Cardiac muscle cell (in vitro differentiated cells and primary cell): ENCODE measurements at places on chromosomes 6 and 20. TPM values are rescaled to one million over a fixed set of nuclear protein-coding genes. Genes with fewer than 3 reads are reported as not detected.

- H3K27me3 ChIP-seq = peaks cover 40% of the 10 kb centered on the region
- no peaks in the 10 kb centered on the region for H3K4me1 ChIP-seq
- no peak for DNase-seq
- H3K36me3 ChIP-seq = no peaks in the 10 kb centered on the region
- no peak overlapping the region for H3K4me3 ChIP-seq
These were observed 1.4 kb downstream of the PHACTR3 start for GRCh38 chr20:59605601-59606364.

- H3K27me3 ChIP-seq = no peaks in the 10 kb centered on the region
- no peak overlapping the region for H3K27ac ChIP-seq
- DNase-seq = peak; percentile 95
- H3K36me3 ChIP-seq = no peaks in the 10 kb centered on the region
These were observed 180.7 kb upstream of the UST start for GRCh38 chr6:148565930-148566663.

DNA sequence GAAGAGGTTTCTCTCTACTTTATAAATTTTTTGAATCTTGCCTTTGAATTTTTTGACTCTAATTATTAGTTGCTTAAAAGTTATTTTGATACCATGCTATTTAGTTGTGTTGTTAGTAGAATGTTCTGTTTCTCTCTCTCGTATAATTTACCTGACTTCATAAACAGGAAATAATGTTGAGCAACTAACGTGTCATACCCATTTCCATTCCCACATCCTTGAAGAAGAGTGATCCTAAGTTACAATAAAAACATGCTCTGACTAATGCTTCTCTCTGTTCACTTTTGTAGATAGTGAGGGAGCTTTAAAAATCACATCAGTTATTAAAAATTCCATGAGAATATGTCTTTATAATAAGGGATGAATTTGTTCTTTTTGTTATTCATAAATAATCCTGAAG lies 69.7 kb downstream of the SAMD5 start:
- no peaks in the 10 kb centered on the region for H3K4me1 ChIP-seq
- DNase-seq = no peak
- no peaks in the 10 kb centered on the region for H3K36me3 ChIP-seq
- no peak overlapping the region for H3K4me3 ChIP-seq
- no peaks in the 10 kb centered on the region for H3K27me3 ChIP-seq
- no peak overlapping the region for H3K27ac ChIP-seq

DNA sequence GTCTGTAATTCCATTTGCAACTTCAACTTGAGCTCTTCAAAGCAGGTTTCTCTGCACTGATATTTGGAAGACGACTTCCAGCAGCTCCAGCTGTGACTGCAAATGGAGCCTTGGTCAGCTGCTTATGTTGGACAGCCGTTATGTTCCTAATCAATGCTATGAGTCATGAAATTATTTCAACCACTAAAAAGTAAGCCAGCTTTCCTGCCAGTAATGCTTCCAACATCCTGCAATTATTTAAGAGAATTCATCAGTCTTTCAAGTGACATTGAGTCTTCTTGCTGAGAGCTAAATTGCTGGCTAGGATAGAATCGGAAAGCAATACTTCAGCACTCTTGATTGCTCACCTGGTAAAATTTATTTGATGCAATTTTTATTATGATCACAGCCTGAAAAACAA lies 375.7 kb downstream of the MMUT start:
- no peak overlapping the region for H3K27ac ChIP-seq
- DNase-seq = no peak
- H3K36me3 ChIP-seq = no peaks in the 10 kb centered on the region
- no peaks in the 10 kb centered on the region for H3K27me3 ChIP-seq
- H3K4me1 ChIP-seq = no peaks in the 10 kb centered on the region

DNA sequence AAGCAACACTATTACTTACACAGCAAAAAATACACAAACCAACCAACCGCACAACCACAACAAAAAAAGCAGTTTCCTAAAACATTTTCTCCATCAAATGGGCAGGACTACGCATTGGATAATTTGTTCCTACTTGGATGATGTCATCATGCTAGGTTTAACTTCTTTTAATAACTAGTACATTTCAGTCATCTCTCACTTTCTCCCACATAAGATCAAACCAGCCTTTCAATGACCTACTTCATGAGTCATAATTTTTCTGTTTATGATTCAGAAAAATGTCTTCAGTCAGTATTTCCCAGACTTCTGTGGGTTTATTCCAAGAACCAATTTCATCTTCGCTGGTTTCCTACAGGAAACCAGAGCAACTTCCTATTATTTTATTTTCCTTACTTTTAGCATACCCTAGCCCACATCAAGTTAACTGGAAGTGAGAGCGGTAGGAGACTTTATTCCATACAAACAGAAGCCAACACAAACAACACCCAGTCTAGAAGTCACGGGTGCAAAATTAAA lies 134.2 kb downstream of the GMDS start:
- H3K36me3 ChIP-seq = no peaks in the 10 kb centered on the region
- H3K4me3 ChIP-seq = no peak overlapping the region
- H3K27me3 ChIP-seq = no peaks in the 10 kb centered on the region
- peaks cover 7% of the 10 kb centered on the region for H3K4me1 ChIP-seq
- peak; percentile 82 for DNase-seq
- no peak overlapping the region for H3K27ac ChIP-seq

GRCh38 chr6:112827793-112828192 lies 480.7 kb downstream of the RFPL4B start:
- H3K4me3 ChIP-seq = no peak overlapping the region
- H3K27me3 ChIP-seq = no peaks in the 10 kb centered on the region
- H3K27ac ChIP-seq = no peak overlapping the region
- DNase-seq = peak; percentile 22
- no peaks in the 10 kb centered on the region for H3K36me3 ChIP-seq
- H3K4me1 ChIP-seq = no peaks in the 10 kb centered on the region

- H3K36me3 ChIP-seq = peaks cover 19% of the 10 kb centered on the region
- H3K27ac ChIP-seq = no peak overlapping the region
- no peak for DNase-seq
- peaks cover 20% of the 10 kb centered on the region for H3K27me3 ChIP-seq
- H3K4me3 ChIP-seq = peak overlapping the region; percentile 64
These were observed 2.4 kb upstream of the DBNDD2 start for GRCh38 chr20:45405571-45406259.

Gene FHL5
- not detected in 2 replicates for total RNA-seq

Gene SMLR1
- total RNA-seq = not detected in 2 replicates

Gene SIRPB2
- total RNA-seq = not detected in 2 replicates

Gene C6orf58
- not detected in 2 replicates for total RNA-seq
